ENCODE measurements at places on chromosomes 3 and 15.

DNA sequence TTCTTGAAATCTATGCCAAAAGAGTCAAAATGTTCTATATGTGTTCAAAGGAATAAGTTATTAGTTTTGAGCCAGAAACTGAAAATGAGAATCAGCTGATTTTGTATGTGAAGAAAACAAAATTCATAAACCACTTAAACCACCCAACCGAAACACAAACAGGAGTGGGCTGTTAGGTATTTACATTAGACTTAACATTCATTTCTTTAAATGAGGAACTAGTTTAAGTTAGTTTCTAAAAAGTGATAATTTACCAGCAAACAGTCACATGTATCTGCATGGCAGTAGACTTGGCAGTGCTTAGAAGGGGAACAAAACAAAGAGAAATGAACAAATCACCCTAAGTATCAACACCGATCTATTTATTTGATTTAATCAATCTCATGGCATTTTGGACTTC, 128.0 kb downstream of the GMNC start:
- DNase-seq, result no peak

DNA sequence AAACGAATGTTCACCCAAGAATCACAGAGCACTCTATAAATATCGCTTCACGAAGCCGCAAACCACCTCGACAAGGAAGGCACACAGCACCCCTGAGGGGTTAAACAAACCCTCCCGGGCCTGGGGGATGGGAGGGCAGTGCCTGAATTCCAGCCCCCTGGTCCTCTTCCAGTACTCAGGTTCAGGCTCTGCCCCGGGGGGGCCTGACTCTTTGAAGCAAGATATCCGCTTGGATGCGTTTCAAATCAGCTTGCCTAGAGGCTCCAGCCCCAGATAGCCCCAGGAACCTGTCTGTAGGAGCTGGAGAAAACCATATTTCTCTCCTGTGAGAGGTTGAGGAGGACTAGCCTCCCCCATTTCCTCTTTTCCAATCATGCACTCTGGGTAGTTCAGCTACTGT, 194.7 kb downstream of the WNT5A start:
- DNase-seq, result no peak

DNA sequence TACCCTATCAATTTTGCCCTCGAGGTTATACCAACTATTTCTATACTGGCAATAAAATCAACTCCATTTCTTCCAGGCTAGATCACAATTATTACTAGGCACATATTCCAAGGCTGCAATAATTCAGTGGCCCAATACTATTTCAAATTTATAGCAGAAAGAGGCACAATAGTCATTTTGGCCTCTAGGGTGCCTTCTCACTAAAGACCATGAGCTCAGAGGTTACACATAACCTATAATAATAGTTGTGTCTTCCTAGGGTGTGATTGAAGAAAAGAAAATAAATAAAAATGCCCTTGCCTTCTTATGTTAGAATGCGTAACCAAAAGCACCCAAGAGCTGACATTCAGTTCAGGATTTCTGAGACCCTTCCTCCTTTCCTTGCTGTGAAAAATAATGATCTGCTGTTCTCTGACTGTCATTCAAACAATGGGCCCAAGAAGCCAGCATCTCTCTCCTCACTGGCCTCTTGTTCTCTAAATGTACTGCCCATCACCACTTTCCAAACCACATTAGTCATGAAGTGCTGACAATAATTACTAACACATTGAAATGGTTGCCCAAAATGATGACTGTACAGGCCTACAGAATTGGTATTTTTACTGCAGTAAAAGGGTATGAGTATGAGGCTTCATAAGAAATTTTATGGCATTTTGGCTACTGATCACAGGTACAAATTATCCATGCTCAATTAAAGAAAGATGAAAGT, 244.8 kb downstream of the LRRN1 start:
- no peak for DNase-seq

DNA sequence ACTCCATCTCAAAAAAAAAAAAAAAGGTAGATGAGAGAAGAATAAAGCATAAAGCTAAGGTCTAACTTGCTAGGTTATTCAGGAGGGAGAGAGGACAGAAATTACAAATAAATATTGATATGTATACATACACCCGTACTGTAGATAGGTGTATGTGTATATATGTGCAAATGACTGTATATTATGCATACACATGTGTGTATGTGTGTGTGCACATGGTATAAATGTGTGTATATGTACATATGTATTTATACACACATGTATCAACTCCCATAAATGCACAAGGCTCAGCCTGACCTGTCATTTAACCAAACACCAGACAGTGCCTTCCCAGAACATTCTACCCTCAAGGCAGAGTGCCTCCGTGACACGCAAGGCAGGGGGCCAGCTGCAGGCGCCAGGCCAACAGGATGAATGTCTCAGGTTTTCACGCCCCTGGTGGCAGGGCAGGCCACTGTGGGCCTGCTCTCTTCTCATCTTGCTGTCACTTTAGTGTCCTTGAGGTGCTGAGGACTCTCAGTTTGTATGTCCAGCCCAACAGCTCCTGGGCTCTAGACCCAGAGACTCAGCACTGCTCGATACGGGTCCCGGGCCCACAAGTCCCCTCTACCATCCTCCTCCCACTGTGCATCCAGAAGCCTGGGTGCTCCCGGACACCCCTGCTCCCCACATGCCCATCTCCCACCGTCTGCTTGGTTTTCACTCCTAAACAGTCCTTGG, 40.4 kb downstream of the TM2D3 start:
- DNase-seq, result no peak

DNA sequence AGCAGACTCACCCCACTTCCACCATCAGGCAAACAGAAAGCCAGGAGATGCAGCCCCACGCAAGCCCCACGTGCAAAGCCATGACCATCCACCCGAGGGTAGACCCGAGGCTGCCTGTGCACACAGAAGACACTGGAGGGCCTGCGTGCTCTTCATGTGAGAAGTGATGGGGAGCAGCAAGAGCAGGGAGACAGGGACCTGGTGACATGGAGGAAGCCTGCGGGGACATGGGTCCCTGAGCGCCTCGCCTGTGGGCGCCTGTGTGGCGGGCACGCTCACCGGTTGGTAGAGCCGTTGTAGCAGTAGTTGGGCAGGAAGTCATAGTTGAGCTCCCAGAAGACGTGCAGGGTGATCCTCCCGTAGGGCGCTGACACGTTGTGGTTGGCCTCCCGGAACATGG, 65.0 kb downstream of the NIPA2 start:
- no peak for DNase-seq

DNA sequence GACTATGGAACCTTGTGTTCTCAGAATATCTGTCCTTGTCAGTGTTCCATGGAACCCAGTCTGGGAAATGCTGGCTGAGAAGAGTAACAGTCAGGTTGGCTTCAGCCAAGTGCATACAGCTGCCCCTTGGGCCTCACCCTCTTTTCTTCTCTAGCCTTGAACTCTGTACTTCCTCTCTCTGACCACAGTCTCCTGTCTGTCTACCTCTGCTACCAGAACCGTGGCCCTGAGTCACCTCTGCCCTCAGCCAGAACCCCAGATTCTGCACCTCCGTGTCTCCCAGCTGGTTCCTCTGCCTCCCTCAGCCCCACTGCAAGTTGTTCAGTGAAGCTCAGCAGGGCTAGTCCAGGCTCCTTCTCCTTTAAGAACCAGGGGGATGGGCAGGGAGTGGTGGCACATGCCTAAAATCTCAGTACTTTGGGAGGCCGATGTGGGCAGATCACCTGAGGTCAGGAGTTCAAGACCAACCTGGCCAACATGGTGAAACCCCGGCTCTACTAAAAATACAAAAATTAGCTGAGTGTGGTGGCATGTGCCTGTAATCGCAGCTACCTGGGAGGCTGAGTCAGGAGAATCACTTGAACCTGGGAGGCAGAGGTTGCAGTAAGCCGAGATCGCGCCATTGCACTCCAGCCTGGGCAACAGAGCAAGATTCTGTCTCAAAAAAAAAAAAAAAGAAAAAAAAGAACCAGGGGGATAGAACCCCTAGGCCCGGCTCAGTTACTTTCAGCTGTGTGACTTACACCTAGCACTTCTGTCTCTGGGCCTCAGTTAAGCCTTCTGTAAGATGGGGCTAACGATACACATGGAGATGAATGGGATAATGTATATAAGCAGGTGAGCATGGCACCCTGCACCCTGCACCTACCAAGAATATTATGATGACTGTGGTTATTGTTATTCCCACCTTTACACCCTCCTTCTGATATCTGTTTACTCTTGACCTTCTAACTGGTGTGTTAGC, 24.3 kb upstream of the TATDN2 start:
- DNase-seq, result no peak

DNA sequence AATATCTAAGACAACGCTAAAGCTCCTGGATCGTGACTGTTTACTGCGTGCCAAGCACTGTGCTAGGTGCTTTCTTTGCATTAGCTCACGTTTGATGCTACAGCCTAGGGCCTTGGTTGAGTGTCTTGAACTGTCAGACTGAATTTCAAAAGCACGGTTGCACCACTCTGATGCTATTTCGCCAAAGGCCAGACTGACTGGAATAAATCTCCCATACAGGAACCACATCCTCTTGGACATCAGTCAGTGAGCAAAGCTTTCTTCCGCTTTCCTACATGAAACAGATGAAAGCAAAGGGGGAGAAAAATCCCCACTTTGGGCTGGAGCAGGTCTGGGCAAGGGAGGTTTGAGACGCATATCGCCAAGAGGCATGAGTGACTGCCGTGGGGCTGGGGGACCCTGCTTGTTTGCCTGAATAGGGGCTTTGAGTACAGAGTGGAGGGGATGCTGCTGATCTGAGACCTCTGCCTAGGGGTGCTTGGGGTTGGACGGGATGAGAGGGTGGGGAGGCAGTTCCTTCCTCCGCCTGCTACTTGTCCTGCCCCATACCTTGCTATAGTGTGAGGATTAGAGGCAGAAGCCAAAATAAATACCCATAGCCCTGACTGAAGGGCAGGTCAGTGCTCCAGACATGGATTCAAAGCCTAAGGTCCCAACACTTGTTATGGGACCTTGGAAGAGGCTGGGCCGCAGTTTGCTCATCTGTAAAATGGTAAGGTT, 5.3 kb downstream of the FGD5 start:
- no peak for DNase-seq

DNA sequence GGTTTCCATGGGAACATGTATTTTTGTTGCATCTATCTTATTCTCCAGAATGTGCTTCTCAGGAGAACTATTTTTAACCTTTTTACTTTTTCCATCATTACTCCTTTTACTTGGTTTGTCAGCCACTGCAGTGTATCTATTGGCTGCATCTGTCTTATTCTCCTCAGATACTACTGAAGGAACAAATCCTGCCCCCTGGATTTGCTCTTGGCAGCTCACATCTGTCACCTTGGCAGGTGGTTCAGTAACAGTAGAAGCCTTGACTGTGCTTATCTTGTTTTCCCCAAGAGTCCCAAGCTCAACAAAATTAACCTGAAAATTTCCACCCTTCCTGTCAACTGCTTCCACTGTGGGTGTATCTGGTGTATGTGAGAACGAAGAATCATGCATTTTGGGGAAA, 106.0 kb downstream of the MAP4 start:
- no peak for DNase-seq

DNA sequence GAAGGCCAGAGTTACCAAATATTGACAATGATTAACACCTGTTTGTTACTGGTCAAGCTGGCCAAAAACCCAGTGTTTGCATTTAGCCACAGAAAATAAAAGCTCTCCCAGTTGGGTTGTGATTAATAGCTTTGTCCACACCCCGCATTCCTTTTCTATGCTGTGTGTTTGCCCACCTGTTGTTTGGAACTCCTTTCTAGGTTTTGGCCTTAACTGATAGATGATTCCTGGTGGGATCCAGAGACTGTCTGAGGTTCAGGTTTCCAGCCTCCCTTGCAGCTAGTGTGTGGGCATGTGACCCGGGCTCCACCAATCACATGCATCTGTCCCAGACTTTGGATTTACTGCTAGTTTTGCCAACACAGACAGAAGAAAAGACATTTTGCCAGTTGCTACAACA, 83.8 kb downstream of the PTPRG start:
- DNase-seq, result no peak

GRCh38 chr15:63677778-63678177, 80.6 kb downstream of the FBXL22 start:
- no peak for DNase-seq

DNA sequence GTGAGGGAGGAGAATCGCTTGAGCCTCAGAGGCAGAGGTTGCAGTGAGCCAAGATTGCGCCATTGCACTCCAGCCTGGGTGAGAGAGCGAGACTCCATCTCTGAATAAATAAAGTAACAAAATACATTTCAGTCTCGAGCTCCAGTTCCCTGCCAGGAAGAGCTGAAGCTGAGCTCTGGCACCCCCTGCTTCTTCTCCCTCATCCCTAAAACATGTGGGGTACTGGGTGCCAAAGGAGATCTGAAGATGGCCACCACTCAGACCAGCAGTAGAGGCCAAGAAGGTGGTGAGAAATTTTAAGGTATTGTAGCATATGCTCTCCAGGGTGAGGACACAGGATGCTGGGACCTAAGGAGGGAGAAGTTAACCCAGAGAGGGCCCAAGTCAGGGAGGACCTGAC, 75.0 kb upstream of the CGNL1 start:
- no peak for DNase-seq

DNA sequence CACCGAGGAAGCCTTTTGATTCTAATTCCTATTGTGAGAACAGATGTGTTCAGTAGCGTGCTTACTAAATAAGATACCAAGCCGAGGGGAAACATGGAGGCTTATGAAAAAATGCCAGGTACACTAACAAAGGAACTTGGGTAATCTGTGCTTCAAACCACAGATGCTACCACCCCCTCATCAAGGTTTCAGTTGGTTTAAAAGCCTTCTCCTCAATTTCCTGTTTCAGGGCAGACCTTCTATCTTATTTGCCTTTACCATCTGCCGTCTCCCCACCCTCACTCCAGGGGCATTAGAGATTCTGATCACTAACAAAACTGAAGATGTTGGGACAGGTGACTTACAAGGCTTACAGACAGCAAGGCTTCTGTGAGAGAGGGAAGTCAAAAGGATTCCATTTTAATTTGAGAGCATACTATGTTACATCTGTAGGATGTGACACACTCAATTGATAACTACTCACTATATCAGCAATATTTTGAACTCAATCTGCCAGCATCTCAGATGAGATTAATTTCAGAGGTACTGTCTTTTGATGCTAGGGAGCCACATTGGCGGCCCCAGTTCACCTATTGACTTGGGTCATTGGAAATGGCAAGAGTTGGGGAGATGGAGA, 60.6 kb upstream of the PLCL2 start:
- DNase-seq, result no peak

- DNase-seq, result no peak
Observed at GRCh38 chr15:47887241-47887800, 170.0 kb downstream of the SEMA6D start.

GRCh38 chr15:101200181-101200580, 51.7 kb downstream of the CHSY1 start:
- no peak for DNase-seq

DNA sequence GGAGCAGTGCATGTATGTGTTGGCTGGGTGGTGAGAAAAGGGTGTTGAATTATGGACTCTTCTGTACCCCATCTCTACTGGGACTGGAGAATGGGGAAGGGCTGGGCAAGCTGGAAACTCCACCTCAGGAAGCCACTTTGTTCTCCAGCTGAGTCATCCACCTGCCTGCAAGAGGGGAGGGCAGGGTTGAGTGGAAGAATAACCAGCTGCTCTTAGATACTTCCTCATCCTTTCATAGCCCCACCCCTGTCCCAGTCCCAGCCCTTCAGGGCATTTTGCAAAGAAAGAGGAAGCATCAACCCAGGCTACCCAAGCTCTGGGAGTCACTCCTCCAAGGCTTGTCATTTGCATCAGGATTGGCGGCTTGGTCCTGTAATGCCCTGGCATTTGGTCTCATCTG, 33.1 kb downstream of the RAB11A start:
- DNase-seq, result no peak

GRCh38 chr3:30650348-30650995, 44.1 kb downstream of the TGFBR2 start:
- no peak for DNase-seq

GRCh38 chr3:31043184-31043819, 148.8 kb upstream of the GADL1 start:
- no peak for DNase-seq

Measured in activated CD8-positive, alpha-beta memory T cell treated with anti-CD3 and anti-CD28 coated beads for 1 hour (primary cell).